ENCODE measurements at places on chromosomes 11 and 22.

- DNase-seq: no peak
Observed at GRCh38 chr22:49838771-49839717, 11.4 kb upstream of the BRD1 start.

GRCh38 chr11:64569300-64569970, 21.6 kb upstream of the SLC22A12 start:
- DNase-seq: no peak

- no peak for DNase-seq
Observed at GRCh38 chr22:45880716-45881523, 96.0 kb downstream of the WNT7B start.

DNA sequence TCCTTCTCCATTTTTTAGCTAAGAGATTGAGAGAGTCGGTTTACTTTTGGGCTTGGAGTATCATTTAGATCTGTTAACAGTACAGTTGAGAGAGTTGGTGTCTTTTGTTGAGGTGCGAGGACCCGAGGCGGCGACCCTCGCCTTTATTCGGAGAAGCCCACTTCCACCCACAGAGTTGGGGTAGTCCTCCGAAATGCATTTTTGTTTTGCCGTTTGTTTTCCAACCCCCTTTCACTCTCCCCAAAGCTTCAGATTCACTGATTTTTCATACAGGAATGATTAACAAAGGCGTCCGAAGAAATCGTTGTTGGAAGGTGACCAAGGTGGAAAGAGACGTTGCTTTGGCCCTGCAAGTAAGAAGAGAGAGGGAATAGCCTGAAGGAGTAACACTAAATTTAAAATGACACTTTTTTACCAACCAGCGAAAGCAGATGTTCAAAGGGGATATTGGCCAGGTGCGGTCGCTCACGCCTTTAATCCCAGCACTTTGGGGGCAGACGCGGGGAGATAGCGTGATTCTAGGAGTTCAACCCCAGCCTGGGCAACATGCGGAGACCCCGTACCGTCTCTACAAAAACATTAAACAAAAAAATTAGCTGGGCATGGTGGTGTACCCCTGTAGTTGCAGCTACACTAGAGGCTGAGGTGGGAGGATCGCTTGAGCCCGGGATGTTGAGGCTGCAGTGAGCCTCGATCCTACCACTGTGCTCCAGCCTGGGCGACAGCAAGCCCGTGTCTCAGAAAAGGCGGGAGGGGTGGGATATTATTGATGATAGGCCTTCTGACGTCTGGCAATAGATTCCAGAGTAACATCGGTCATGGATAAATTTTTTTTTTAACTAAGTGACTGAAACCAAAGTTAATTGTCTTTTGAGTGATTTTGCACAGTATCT, 899 bp upstream of the RAB30 start:
- peak; percentile 44 for DNase-seq

DNA sequence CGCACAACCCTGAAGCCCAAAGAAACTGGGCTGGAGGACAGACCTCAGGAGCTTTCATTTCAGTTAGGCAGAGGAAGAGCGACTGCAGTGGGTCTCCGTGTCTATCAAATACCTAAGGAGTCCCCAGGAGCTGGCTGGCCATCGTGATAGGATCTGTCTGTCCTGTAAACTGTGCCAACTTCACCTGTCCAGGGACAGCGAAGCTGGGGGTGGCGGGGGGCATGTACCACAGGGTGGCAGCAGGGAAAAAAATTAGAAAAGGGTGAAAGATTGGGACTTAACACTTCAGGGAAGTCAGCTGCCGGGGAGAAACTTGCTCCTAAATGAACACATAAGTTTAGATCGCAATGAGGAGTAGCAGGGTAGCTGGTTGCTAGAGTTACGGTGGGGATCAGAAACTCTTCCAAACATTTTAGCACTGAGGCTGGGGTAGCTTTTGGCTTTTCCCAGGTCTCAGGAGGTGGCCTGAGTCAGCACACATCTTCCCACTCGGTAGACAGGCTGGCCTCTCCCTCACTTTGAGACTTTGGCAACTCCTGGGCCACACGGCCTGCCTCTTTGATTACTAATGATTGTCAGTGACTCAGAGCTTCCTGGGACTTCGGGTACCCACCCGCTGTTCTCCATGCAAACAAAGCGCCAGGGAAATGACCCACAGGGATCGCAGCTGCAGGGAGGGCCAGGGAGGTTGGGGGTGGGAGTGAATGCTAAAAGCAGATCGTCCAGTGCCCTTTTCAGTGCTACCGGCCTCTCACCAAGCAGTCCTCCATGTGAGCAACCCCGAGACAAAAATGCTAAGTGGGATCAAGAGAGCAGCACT, 2.9 kb upstream of the MTFP1 start:
- DNase-seq: peak; percentile 99

GRCh38 chr11:99327066-99327465, 306.3 kb downstream of the CNTN5 start:
- DNase-seq: no peak

DNA sequence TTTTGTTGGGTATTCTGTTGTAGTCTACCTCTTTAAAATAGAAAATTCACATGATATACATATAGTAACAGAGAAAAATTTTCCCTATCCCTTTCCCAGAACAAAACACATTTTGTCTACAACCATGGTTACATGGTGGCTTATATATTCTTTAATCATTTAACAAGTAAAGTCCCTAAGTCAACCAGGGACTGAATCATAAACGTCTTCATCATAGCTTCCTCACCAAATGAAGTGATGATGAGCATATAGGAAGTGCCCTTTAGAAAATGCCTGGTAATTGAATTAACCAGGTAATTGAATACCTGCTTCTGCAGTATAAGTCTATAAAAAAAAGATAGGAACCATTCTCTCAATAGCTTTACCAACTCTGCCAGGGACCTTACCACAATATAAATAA, 101.2 kb downstream of the APOL5 start:
- no peak for DNase-seq

GRCh38 chr22:27238935-27239510, 562.5 kb downstream of the MN1 start:
- peak; percentile 50 for DNase-seq

GRCh38 chr22:37225481-37225880, 13.2 kb upstream of the SSTR3 start:
- DNase-seq: no peak

- DNase-seq: no peak
Observed at GRCh38 chr11:59193587-59194130, 19.1 kb downstream of the MPEG1 start.

- DNase-seq: no peak
Observed at GRCh38 chr11:111700162-111700561, 66.0 kb downstream of the PPP2R1B start.

DNA sequence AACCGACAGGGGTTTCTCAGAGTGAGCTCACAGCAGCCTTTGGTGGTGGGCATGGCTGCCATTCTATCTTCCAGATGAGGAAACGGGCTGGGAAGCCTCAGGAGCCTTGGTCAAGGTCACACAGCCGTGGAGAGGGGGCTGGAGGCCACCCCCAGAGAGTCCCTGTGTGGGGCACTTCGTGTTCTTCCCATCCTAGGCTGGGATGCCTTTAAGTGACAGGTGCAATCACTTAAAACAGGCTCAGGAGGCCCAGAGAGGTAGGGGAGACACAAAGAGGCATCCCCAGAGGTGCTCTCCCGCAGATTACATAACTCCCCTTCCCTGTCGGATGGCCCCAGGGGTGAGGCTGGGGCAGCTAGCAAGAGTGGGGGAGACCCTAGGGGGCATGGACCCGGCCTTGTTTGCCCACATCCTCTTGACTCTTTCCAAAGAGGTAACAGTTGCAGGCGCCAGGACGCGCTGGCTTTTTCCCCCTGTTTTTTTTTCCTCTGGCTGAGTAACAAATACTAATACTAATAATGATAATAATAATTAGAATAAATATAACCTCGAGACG, 17.5 kb upstream of the SHISAL1 start:
- DNase-seq: no peak

- no peak for DNase-seq
Observed at GRCh38 chr11:126740846-126741245, 259.7 kb downstream of the KIRREL3 start.

DNA sequence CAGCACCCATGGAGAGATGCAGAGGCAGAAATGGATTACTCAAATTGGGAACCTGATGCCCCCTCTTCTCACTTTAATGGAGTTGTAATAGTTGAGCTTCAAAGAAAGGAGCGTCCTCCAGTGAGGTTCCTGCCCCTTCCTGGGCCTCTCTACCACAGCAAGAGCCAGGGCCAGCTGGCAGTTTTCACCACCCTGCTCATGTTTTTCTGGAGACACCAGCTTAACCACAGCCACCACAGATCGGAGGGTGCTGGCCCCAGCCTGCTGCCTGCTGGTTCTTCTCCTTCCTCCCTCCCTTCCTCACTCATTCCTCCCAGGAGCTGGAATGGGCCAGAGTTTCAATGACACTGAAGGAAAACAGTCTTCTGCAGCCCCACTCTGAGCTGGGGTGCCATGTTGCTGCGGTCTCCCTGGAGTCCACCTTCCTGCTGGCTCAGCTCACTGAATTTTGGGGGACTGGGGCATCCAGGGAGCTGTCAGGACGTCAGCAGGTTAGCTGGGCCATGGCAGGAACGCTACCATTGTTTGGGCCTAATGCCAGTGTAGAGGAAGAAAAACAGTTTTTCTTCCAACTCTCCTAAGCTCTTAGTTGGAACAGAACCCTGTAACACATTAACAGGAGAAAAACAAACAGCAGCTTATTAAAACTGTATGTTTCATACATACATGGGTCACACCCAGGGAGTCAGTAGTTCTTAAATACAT, 57.7 kb downstream of the TRAF6 start:
- DNase-seq: no peak

GRCh38 chr11:266676-267439, 11.3 kb upstream of the NLRP6 start:
- no peak for DNase-seq

DNA sequence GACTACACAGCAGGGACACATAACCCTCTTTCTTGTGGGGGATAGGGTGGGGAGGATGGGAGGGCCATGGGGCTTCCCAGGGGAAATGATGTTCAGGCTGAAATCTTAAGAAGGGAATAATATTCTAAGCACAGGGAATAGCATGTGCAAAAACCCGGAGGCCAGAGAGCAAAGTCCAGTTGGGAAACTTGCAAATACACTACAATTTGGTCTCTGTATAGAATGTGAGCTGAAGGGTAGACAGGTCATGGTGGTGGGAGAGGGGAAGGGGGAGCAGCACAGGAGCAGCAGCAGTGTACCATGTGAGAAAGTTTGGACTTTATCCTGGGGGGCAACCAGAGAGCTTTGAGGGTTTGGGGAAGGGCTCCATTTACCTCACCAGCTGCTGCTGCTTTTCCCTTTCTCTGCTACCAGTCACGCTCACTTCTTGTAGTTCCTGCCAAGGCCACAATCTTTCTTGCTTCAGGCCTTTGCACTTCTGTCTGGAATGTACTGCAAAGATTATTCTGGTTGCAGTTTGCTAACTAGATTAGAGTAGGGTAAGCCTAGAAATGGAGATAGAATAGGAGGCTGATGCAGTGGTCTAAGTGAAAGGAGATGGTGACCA, 43.0 kb downstream of the KREMEN1 start:
- DNase-seq: no peak

GRCh38 chr22:23884140-23884539, 10.0 kb upstream of the MIF start:
- no peak for DNase-seq

- DNase-seq: no peak
Observed at GRCh38 chr11:111776398-111777093, 10.4 kb upstream of the PPP2R1B start.

DNA sequence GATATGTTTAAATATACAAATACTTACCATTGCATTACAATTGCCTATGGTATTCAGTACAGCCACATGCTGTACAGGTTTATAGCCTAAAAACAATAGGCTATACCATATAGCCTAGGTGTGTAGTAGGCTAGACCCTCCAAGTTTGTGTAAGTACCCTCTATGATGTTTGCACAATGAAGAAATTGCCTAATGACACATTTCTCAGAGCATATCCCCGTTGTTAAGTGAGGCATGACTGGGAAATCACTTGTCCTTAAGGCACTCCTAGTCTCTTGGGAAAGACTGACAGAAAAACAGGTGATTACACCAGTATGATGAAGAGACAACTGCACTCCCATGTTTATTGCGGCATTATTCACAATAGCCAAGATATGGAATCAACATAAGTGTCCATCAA, 187.2 kb downstream of the SPON1 start:
- no peak for DNase-seq

DNA sequence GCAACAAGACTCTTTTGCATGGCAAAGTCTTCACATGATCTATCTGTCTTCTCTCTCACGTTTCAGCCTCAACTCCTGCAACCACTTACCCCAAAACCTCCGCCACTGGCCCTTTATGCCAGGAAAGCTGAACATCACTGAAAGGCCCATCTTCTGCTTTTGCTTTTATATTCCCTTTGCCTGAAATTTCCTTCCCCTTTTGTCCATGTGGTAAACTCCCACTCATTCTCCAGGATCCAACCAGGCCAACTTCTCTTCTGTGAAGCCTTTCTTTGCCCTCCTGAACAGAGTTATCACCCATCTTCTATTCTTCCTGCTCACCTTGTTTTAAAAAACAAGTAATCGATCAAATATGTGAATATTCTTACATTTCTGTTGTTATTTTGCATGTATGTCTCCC, 117.8 kb downstream of the WNT11 start:
- DNase-seq: no peak

- DNase-seq: no peak
Observed at GRCh38 chr11:110428956-110429730, 605 bp upstream of the FDX1 start.

DNA sequence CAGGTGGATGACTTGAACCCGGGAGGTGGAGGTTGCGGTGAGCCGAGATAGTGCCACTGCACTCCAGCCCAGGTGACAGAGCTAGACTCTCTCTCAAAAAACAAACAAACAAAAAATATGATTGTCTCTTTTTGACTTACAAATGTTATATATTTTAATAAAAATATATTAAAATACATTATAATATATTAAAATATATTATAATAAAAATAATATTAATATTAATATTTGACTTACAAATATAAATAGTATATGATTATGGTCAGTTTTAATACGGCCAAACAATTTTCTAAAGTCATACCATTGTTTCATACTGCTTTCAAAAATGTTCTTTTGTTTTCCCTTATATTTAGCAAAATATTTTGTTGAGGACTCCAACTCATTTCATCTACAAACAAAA, 27.2 kb upstream of the DDX6 start:
- no peak for DNase-seq

DNA sequence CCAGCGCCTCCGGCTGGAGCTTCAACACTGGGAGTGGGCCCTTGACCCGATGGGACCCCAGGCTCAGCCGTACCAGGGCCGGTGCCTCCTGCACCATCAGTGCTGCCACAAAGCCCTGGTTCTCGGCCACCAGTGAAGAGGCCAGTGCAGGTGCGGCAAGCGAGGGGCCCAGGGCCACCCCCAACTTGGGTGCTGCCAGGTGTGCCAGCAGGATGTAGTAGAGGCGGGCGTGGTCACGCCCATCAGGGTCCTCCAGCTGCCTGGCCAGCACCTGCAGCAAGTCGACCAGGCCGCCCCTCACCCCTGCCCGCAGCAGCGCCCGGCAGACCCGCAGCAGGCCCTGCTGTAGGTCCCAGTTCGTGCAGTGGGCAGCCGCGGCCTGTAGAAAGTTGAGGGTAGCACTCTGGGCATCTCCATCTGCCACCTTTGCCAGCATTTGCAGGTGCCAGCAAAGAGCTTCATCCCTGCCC, 2.3 kb downstream of the AP5B1 start:
- DNase-seq: no peak
